Activated T-cell treated with anti-CD3 and anti-CD28 coated beads, Interleukin-2, amount 50 U/mL, for 72 hours (primary cell): ENCODE measurements at places on chromosomes 5 and 9. TPM values are rescaled to one million over a fixed set of nuclear protein-coding genes. Genes with fewer than 3 reads are reported as not detected.
A peak's percentile ranks its signal among the peaks of the same experiment; 100 is the strongest.

The LOX gene
- not detected for total RNA-seq

DNA sequence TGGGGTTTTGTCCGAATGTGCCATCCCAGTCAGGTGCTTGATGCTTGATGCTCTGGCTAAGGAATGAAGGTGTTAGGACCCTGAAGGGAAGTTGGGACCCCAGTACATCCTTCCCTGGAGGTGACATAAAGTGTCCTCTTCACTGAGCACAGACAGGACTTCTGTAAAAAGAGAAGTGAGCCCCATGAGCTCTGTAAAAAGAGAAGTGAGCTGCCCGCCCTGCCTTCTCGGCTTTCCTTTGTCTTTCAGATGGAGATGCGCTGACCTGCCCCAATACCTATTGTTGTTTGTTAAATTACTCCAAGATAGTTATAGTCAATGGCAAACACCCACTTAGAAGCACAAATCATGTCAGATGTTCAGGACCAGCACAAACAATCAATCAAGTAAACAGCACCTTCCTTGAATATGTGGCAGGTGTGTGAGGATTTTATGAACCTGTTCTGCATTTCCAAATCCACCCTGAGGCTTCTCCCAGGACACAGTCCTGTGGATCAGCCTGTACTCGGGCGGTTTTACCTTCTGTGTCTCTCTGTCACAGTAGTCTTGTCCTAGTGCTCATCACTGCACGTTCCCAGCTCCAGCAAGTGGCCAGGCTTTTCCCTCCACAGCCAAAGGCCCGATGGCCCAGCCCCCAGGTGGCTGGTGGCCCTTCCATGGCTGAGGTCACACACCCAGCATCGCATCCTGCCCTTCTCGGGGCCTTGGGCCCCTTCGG is 191.4 kb downstream of the MTRR start:
- no peak overlapping the region for H3K27ac ChIP-seq
- no peak overlapping the region for H3K4me3 ChIP-seq
- H3K36me3 ChIP-seq = no peaks in the 10 kb centered on the region

GRCh38 chr5:116428966-116429365 is 145.7 kb downstream of the SEMA6A start:
- H3K4me1 ChIP-seq = no peaks in the 10 kb centered on the region
- H3K27ac ChIP-seq = no peak overlapping the region
- no peak for DNase-seq
- H3K27me3 ChIP-seq = no peaks in the 10 kb centered on the region

DNA sequence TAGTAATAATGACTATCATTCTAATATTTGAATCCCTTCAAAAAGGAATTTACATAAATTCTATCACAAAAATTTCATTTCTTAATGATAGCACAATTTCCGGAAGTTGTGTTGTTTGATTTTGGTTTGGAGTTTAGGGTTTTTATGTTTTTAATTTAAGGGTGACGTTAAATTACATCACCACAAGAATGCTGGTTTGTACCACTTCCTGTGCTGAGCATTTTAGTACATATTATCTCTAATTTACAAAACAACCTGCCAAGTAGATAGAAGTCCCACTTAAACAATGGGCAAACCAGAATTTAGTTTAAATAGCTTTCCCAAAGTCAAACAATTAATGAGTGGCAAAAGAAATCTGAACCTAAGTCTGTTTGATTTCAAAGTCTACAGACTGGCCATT is 63.4 kb downstream of the DENND1A start:
- no peaks in the 10 kb centered on the region for H3K27me3 ChIP-seq
- H3K4me3 ChIP-seq = peak overlapping the region; percentile 22
- peak overlapping the region; percentile 95 for H3K27ac ChIP-seq
- H3K36me3 ChIP-seq = no peaks in the 10 kb centered on the region
- DNase-seq = no peak
- H3K4me1 ChIP-seq = peaks cover 30% of the 10 kb centered on the region

DNA sequence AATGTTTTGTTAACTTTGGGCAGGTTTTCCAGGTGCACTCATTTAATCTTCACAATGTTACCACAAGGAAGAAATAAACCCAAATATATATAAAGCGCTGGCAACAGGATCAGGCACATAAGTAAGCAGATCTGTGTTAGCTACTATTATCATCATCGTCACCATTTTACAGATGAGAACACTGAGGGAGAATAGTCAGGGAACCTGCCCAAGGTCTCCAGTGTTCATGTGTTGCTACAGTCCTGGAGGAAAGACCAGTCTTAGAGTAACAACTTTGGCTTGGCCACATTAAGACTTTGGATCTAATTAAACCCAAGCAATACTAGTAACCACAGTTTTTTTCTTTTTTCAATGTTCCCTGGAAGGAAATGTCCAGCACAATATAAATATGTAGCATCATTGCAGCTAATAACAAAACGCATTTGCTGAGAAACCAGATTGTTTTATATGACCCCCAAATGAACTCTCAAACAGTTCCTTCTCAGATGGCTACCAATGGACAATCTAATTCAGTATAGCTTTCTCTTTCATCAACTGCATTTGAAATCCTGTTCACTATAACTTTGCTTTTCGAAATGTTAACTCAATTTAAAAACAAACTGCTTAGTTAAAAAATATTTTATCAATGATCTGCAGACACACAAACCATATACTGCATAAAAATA is 11.8 kb downstream of the NREP start:
- H3K36me3 ChIP-seq = no peaks in the 10 kb centered on the region
- no peak overlapping the region for H3K4me3 ChIP-seq
- no peaks in the 10 kb centered on the region for H3K27me3 ChIP-seq
- DNase-seq = no peak
- peaks cover 52% of the 10 kb centered on the region for H3K4me1 ChIP-seq

DNA sequence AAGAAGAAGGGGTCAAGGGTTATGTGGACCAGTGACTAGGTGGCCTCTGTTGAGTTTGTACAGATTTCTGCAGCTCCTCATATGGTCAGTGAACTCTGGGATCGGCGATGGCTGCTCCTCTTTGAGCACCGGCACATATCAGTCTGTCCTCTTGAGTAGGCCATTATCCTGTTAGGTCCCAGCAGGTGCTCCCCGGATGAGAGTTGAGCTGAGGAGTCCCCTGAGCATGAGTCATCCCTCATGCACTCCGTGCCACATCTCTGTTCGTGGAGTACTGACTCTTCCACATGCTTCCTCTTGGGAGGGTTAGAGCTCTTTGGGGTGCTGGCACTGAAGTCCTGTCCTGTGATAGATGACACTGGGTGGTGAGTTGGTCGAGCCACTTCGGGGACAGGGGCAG is 143.7 kb downstream of the PTTG1 start:
- peaks cover 16% of the 10 kb centered on the region for H3K27me3 ChIP-seq
- no peaks in the 10 kb centered on the region for H3K4me1 ChIP-seq
- H3K36me3 ChIP-seq = no peaks in the 10 kb centered on the region
- H3K27ac ChIP-seq = no peak overlapping the region
- no peak overlapping the region for H3K4me3 ChIP-seq
